ENCODE measurements at places on chromosomes 2 and 18.

DNA sequence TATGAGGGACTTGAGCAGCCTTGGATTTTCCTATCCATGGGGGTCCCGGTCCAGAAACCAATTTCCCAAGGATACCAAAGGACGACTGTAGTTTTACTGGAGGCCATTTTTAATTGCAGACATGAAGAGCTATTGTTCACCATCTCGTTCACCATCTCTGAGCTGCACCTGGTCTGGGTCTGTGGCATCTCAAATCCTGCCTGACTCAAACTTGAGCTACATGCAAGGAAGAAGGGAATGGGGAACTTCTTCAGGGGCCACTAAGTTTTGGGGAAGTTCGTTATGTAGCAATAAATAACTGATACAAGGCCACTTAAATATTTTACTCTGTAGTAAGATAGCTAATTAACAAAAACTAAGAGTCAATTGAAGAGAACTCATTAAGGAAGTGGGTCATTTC lies 2.1 kb upstream of the SMCHD1 start:
- no peak for DNase-seq

GRCh38 chr18:12921178-12921577 lies 26.6 kb upstream of the SEH1L start:
- DNase-seq: no peak

DNA sequence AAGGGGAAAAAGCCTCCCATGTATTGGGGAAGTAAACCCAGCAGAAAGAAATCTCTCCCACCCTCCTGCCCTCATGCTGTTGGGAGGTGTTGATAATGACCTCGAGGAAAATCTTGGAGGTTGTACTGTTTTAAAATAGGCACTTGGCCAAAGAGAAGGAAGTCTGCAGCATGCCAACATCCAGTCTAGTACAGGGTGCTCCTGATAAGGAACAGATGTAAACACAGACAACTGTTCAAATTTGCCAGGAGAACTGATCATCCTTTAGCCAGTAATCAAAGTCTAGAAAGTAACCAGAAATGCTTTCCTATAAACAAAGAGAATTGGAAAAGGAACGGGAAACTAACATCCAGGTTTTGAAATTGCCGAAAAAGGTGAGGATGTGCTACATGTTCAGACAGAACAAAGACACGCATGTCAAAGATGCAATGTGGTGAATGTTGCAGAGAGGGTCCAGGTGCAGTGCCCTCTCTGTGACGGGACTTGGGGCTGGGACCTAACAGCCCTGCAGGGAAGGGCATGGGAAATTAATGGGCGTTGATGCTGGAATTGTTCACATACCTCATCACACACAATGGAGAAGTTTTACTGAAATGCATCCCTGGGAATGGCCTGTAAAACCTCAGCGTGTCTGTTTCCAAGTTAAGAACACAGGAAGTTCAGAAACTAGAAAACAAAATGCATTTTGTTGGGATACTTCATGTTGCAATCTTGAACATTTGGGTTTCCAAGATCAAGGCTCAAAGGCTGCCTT lies 125.7 kb upstream of the RND3 start:
- DNase-seq: no peak

DNA sequence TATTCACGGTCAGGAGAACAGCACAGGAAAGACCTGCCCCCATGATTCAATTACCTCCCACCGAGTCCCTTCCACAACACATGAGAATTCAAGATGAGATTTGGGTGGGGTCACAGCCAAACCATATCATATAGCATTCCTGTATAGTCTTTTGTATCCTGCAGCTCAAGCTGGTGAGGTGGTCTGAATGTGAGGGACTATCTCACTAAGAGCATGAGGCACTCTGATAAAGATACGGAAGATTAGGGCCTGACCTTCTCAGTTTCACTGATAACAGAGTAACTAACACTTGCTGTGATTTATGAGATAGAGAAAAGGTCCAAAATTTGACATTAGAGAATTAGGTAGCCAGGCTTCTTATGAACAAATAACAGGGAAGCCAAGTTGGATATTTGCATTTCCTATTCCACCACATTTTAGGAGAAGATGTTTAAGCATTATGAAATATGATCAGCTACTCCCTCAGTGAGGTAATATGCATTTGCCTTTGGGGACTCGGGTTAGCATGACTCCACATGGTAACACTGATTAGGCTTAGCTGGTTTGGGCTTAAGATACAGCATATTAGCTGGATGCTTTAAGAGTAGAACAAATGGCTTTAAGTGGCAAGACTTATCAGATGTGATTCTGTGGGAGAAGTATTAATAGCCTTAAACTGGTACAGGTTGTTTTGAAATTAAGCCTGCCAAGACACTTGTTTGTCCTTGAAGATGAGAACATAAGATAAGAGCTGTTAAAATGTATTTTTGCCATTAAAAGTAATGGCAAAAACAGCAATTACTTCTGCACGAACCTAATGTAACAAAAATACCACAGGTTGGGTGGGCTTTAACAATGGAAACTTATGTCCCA lies 106.9 kb upstream of the MSTN start:
- no peak for DNase-seq

DNA sequence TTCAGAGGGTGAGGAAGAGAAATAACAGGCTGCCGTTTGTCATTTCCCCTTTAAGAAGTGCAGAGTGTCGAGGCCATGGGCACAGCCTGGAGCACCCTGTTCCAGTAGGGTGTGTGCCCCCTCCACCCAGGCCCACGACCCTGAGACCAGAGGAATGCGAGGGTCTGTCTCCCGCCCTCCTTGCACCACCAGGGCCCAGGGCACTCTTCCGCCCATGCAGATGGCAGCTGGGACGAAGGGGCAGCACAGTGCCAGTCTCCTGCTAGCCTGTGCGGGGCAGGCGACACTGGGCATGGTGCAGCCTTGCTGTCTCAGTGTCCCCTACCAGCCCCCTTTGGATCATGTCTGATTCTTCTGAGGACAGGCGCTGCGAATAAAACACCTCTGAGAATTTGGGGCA lies 15.8 kb upstream of the PDIA6 start:
- DNase-seq: no peak

DNA sequence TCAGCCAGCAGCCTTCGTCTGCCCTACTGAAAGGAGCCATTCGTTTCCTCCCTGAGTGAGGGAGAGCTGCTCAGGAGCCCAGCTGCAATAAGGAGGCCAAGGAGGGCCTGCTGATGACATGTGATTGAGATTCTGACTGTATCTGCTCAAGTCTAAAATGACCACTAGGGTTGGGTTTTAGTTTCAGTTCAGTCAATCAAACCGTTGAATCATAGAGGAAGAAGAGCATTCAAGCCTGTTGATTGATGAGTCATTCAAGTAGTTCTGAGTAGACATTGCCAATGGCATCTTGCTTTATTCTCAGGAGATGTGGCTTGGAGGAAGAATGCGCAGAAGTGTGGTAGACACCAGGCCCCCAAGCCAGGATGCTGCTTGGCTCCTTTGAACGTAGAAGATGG lies 19.9 kb upstream of the BCL2L11 start:
- DNase-seq: no peak

DNA sequence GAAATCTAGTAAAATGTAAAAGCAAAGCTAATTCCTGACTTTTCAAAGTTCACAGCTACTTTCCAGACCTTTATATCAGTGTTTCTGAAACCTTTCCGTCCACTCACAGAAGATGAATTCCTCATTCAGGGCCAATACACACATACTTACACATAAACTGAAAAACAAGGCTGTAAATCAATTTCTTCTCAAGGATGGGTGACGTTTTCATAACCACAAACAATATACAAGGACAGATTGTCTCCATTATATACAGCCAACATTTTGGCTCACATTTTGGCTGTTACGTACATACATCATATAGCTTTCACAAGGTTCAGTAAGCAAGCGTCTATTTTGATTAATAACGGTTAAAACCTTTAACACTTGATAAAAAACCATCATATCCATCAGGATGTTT lies 1.4 kb downstream of the RPRD1A start:
- DNase-seq: no peak

DNA sequence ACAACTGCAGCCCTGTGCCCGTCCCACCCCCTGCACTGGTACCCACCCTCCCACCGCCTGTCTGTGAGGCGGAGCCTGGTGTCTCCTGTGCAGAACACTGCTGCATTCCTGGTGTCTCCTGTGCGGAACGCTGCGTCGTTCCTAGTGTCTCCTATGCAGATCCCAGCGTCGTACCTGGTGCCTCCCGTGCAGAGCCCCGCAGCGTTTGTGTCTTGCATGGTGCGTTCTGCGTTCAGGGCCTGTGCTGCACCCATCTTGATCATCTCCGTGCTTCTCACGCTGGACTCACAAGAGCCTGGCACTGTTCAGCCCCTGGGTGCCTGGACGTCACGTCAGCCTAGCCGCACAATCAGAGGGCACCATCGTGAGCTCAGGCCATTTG lies 248.6 kb upstream of the SALL3 start:
- DNase-seq: no peak

DNA sequence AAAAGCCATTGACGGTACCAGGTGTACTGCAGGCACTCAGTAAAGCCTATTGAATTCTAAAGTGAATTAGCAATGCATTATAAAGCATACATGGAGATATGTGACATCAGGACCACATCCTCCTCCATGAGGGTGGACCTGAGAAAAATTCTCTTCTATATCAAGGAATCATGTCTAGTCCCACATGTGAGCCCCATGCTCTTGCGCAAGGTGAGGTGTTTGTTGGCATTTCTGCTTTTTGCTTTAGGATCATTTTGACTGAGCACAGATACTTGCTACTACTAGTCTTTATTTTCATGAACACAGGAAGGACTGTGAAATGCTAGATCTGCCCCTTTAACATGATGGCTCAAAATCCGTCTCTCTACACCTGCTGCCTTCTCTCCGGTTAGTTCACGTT lies 183.9 kb downstream of the CD226 start:
- no peak for DNase-seq

- DNase-seq: no peak
Observed at GRCh38 chr2:69603146-69603743, 40.3 kb downstream of the AAK1 start.

DNA sequence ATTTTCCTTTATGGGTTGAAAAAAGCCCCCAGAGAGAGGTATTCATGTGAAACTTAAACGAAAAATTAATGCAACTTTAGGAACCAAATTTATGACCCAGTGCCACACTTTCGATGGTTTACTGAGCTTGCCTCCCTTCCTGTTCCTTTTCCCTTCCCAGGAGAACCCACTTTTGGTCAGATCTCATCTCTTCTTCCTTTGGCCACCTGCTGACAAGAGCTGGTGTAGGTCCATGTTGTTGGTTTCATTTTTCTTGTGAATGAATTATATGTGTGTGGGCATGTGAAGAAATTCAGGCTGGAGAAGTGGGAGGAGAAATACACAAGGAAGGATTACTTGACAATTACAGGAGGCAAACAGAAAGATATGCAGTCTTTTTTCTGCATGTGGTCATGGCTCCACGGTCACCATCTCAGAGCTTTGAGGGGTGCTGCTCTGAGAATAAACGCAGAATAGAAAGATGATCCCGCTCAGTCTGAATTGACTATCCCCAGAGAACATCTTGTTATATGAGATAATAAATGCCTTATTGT lies 111.3 kb upstream of the TCF4 start:
- DNase-seq: no peak

- DNase-seq: no peak
Observed at GRCh38 chr2:29596584-29596983, 324.8 kb downstream of the ALK start.

DNA sequence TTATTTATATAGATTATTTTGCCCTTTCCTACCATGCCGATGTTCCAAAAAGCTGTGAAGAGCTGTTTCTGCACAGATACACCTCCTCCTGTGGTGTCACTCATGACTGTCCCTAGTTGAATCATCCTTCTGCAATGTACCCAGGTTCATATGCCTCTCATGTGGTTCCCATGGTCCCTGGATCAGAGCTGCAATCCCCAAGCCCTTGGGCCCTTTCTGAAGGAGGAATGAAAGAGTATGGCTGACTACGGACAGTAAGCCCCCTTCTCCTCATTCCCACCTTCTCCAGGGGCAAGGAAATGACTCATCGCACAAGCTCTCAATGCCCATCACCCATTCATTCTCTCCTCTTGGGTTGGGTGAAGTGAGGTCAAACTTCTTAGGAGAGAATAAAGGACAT lies 63.9 kb upstream of the ACVR1 start:
- no peak for DNase-seq

GRCh38 chr2:61059382-61059781 lies 6.3 kb upstream of the SANBR start:
- no peak for DNase-seq

DNA sequence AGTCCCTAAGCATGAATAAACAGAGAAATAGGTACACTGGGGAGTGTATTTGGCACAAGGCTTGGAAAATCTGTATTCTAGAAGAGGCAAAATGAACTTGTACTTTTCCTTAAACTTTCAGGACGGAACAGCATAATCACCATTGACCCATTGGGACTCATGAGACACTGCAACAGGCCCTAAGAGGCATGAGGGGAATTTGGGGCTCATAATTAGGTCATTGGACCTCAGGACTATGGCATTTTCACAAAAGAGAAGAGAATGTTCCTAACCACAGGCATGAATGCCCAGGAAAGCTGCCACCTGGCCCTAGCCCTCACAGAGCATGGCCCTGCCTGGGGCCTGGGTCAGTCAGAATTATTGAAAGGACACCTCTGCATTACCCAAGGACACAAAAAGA lies 67.9 kb upstream of the PIK3C3 start:
- no peak for DNase-seq

GRCh38 chr18:29652797-29653196 lies 1389.7 kb downstream of the DSC3 start:
- DNase-seq: no peak

- DNase-seq: no peak
Observed at GRCh38 chr2:85806358-85807118, 52.7 kb downstream of the ATOH8 start.

GRCh38 chr2:132978840-132979239 lies 308.8 kb upstream of the LYPD1 start:
- DNase-seq: no peak

DNA sequence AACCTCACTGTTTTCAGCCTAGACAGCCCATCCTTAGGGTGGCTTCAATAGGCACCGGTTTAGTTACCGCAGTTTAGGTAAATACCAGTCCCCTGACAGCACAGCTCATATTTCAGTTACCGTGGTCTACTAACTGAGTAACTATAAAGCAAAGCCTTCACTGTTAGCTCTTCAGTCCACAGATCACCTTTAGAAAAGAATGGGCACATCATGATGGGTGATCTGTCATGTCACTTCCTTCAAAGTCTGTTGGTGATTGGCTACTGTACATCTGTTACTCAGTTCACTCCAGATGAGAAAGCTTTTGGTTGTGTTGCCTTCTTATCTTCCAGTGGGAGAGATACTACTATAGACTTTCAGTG lies 21.0 kb downstream of the SLC20A1 start:
- DNase-seq: no peak

GRCh38 chr2:101146535-101146934 lies 4.6 kb downstream of the TBC1D8 start:
- no peak for DNase-seq

GRCh38 chr2:194550702-194551101 lies 1106.3 kb upstream of the SLC39A10 start:
- DNase-seq: no peak

- DNase-seq: no peak
Observed at GRCh38 chr2:148048475-148049221, 27.8 kb downstream of the MBD5 start.

GRCh38 chr18:13302457-13303225 lies 84.1 kb downstream of the LDLRAD4 start:
- no peak for DNase-seq
